ENCODE measurements at places on chromosomes 2 and 18.

- no peaks in the 10 kb centered on the region for H3K27me3 ChIP-seq
- DNase-seq = no peak
- peaks cover 7% of the 10 kb centered on the region for H3K4me1 ChIP-seq
- H3K4me3 ChIP-seq = no peak overlapping the region
- H3K36me3 ChIP-seq = no peaks in the 10 kb centered on the region
Observed at GRCh38 chr18:474416-474815, 26.1 kb downstream of the COLEC12 start.

GRCh38 chr2:185782223-185782769, 43.7 kb downstream of the FSIP2 start:
- no peak overlapping the region for H3K4me3 ChIP-seq
- no peaks in the 10 kb centered on the region for H3K36me3 ChIP-seq
- H3K27me3 ChIP-seq = no peaks in the 10 kb centered on the region
- H3K27ac ChIP-seq = no peak overlapping the region
- no peaks in the 10 kb centered on the region for H3K4me1 ChIP-seq

- H3K27ac ChIP-seq = no peak overlapping the region
- no peak for DNase-seq
- H3K36me3 ChIP-seq = 0 out of 3 replicates have a peak, but pooled peaks cover 2% of the 10 kb centered on the region
- H3K4me3 ChIP-seq = no peak overlapping the region
Observed at GRCh38 chr2:228465408-228465807, 283.9 kb upstream of the SPHKAP start.

- no peak overlapping the region for H3K4me3 ChIP-seq
- H3K27ac ChIP-seq = no peak overlapping the region
- H3K27me3 ChIP-seq = no peaks in the 10 kb centered on the region
- no peaks in the 10 kb centered on the region for H3K36me3 ChIP-seq
- DNase-seq = no peak
- H3K4me1 ChIP-seq = peaks cover 2% of the 10 kb centered on the region
Observed at GRCh38 chr18:58502628-58503027, 126.3 kb downstream of the ALPK2 start.

DNA sequence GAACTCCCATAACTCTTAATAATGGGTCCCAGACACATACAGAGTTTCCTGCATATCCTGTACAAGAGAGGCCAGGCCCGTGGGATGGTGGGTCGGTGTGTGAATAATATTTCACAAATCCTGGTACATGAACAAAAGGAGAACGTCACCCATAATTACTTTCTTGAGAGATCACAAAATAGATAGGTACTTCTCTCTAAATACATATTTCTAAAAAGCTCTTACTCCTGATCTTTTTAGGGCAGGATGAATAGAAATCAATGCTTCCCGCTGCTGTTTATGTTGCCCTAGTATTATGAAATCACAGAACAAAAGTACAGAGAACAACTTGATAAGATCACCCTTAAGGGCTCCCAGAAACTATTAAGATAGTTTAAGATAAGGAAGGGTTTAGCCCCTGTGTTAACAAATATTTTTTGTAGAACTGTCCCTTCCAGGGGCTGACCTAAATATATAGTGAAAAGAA, 5.4 kb downstream of the IRS1 start:
- peaks cover 2% of the 10 kb centered on the region for H3K4me1 ChIP-seq
- no peak for DNase-seq
- H3K4me3 ChIP-seq = peak overlapping the region; percentile 48
- H3K27me3 ChIP-seq = no peaks in the 10 kb centered on the region

Measured in H9 (cell line).